Stimulated activated CD4-positive, alpha-beta T cell treated with anti-CD3 and anti-CD28 coated beads, Interleukin-1b, Interleukin-23, amount 100 ng/mL, for 1 hour (primary cell): ENCODE measurements at places on chromosomes 4 and X.

- DNase-seq = no peak
Observed at GRCh38 chr4:160701671-160702070, 1462.1 kb downstream of the FSTL5 start.

DNA sequence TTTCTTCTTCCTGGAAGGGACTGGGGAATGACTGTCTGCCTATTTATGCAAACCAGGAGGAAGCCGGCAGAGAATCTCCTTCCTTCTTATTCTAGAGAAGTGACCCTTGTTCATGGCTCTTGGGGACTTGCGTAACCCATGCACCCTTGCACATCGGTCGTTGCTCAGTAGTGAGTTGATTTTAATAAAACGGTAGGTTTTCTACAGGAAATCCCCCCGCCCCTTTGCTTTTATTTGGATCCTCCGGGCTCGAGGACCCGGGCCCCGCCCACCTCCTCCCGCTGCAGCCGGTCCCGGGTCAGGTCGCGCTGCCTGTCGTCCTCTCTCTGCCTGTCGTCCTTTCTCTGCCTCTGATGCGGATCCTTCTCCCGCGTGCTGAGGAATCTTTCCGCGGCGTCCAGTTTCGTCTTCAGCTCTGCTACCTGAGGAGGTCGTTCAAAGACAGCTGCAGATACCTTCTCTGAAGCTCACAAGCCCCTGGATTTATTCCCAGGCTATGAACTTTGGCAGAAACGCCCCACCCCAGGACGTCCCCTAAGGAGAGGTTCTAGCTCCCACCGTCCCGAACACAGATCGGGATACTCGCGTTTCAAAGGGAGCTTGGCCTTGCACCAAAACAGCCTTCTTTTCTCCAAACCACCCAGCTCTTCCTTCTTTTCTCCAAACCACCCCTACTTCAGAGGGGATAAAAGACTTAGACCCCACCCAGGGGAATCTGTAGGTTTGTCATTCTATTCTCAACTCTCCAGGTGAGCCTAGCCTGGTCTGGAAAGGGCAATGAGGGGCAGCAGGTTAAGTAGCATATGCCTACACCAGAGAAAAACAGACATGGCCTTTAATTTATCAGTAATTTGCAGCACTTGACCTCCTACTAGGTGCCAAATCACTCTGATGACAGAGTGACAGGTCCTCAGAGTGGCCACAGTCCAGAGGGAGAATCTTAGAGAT, 7.0 kb downstream of the TNIP3 start:
- no peak for DNase-seq

GRCh38 chr4:6425911-6426310, 46.5 kb downstream of the PPP2R2C start:
- no peak for DNase-seq

DNA sequence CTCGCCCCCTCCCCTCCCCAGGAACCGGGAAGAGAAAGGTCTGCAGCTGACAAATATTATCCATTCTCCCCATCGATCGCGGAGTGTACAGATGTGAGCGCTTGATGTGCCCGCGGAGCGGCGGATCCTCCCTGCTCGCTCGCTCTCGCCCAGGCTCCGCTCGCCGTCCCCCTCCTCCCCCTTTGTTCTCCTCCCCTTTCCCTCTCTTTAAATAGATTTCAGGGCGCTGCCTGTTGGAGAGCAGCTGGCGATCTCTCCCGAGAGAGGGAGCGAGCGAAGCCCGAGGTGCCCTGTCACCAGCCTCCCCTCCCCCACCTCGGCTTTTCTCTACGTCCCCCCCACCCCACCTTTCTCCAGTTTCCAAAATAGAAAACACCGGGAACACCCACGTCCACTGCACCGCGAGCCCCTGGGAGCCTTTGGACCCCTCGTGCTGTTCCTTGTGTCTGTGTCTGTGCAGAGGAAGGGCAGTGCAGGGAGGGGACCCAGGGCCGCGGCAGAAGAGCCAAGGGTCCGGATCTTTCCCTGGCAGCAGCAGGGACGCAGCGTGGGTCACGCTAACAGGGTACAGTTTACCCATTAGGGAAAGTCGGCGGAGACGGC, 56.6 kb upstream of the BCOR start:
- no peak for DNase-seq
